Trophoblast cell (in vitro differentiated cells and primary cell): ENCODE measurements at places on chromosomes 3 and 15.

GRCh38 chr3:8442993-8443650 is 58.5 kb upstream of the LMCD1 start:
- DNase-seq: no peak

GRCh38 chr3:61940236-61940635 is 378.9 kb downstream of the PTPRG start:
- DNase-seq: no peak

GRCh38 chr3:177367788-177368187 is 170.5 kb upstream of the TBL1XR1 start:
- no peak for DNase-seq

GRCh38 chr3:143755978-143756377 is 92.3 kb downstream of the SLC9A9 start:
- DNase-seq: no peak

DNA sequence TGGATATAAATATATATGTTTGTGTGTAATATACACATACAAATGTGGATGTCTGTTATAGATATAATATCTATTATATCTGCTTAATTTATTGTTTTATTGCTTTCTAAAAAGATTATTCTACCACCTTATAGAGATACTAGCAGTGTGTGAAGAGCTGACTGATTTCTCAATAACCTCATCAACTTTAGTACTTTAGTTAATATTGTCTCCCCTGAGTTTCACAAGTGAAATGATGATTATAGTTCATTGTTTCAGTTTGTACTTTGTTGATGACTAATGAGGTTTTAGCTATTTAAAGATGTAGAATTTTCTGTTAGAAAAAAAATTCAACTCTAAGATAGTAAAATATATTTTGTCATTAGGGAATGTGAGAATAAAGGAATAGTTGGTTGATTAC is 11.4 kb downstream of the RSRC1 start:
- no peak for DNase-seq

- DNase-seq: no peak
Measured at GRCh38 chr3:18618723-18619122, 193.6 kb upstream of the SATB1 start.

DNA sequence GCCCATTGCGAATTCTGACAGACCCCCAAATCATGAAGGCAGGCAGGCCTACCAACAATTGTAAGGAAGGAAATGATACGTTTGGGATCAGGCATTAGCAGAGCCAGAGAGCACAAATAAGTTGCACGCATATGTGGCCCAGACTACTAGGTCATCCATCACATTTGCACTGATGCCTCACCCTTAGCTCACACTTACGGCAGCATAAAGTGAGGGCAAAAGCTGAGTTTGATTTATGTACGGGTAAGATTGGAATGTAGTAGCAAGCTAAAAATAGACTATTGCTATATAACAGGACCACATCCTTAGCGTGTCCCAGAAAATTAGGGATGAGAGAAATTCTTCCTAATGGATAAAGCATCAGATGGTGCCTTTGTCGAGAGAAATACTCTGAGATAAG is 58.6 kb downstream of the QTRT2 start:
- DNase-seq: no peak

DNA sequence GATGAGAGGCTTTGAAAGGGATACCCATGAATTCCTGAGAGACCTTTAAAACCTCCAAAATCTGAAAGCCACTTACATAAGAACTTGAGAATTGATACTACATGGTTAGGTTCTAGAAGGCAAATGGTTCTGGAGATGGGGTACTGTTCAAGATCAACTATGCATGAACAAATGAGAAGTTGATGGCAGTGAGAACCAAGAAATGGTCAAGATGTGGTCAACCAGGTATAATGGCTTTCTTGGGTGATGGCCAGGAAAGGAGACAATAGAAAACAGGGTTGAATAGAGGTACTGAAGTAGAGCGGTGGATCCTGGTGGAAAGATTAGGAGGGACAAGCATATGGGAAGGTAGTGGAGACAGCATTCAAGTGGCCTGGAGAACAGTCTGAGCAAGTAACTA is 200.4 kb downstream of the RBMS3 start:
- DNase-seq: no peak

GRCh38 chr3:127954640-127955039 is 39.6 kb downstream of the KBTBD12 start:
- peak; percentile 9 for DNase-seq

GRCh38 chr3:67118635-67119034 is 120.5 kb downstream of the KBTBD8 start:
- no peak for DNase-seq

DNA sequence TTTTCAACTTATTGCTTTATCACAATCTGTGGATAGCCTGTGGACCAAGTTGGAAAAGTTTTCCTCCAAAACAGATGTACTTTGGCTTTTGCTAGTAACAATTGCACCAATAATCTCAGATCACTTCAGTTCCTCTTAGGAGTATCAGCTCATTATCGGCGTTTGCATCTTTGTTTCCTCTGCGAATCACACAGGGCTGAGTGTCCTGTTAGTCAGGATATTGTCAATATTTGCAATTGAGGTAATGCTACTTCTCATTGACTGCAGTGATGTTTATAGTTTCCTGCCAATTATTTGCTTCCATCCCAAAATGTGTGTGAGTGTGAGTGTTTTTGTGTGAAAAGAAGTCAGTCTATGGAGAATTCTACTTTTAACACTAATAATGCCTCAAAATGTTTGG is 545.0 kb downstream of the SI start:
- DNase-seq: no peak

DNA sequence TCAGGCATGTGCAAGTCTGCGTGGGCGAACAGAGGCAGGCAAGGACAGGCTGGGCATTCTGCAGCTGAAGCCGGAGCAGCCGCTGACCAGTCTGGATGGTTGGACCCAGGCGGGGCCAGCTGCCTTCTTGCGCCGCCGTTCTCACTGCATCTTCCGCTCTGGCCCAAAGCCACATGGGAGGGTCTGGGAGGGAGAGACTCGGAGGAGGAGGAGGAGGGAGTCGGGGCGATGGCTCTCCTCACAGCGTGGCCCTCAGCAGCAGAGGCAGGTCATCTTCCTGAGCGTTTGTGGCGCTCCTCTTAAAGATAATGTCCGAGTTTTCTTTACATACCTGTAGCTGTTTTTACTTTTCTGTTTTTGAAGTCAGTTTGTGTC is 5.9 kb downstream of the CLK3 start:
- DNase-seq: no peak

- no peak for DNase-seq
Measured at GRCh38 chr15:79615754-79616153, 183.6 kb downstream of the MINAR1 start.
